ENCODE measurements at places on chromosomes 4 and X. TPM values are rescaled to one million over a fixed set of nuclear protein-coding genes. Genes with fewer than 3 reads are reported as not detected.

DNA sequence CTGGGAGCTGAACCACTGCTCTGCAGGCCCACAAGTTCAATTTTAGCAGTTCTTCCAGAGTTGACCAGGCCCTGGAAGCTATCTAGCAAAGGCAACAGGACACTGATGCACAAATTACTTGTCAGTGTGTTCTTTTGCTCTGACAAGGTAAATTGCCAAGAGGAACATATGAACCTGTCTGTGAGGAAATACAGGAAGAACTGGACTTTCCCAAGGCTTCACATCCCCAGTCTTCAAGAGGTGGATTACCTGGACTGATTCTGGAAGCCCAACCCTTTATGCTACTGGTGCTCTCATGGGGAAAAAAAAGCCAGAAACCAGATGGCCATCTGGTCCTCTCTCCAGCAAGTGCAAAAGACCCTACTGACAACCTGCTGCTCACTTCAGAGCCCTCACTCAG, 1.9 kb upstream of the TMEM185A start:
- no peak for DNase-seq

DNA sequence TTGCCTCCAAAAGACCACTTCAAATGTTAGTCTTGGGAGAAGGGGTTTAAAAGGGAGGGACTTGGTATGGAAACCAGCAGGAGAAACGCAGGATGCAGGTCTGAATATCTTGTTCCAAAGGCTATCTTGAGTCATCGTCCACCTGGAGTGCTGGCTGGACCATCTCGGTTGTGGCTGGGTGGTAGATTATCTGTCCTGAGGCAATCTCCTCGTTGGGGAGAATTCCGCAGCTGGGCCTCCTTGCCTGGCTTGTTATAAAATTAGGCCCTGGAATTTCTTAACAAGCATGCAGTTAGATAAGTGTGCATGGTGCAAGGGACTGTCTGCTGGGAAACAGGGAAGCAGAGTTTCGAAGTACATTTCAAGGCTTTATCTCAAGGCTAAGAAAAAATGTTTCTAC, 2045.7 kb upstream of the TENM3 start:
- DNase-seq: no peak

Gene TSPAN6
- 92.8 TPM for total RNA-seq

DNA sequence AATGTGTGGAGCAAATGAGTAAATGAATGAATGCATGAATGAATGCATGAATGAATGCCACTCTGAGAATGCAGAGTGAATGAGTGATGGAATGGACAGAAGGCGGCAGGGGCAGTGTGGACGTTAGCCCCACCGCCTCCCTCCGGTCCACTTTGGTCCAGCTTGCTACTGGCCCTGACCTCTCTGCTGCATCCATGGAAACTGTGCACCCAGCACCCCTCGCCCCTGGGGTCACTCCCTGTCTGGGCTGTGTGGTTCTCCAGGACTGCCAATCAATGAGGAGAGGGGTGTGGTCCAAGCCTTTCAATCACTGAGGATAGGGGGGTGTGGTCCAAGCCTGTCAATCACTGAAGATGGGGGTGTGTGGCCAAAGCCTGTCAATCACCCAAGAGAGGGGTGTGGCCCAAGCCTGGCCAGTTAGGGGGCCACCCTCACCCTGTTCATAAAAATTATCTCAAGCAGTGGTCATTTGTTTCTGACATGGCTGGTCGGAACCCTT, 39.2 kb upstream of the ASMTL start:
- no peak for DNase-seq

- DNase-seq: no peak
Observed at GRCh38 chr4:26871611-26872010, 11.0 kb downstream of the STIM2 start.

GRCh38 chr4:37765741-37766140, 60.7 kb upstream of the PGM2 start:
- no peak for DNase-seq

Gene SPANXD
- 0.82 TPM for total RNA-seq

Gene CCSER1
- total RNA-seq: 7.2 TPM

DNA sequence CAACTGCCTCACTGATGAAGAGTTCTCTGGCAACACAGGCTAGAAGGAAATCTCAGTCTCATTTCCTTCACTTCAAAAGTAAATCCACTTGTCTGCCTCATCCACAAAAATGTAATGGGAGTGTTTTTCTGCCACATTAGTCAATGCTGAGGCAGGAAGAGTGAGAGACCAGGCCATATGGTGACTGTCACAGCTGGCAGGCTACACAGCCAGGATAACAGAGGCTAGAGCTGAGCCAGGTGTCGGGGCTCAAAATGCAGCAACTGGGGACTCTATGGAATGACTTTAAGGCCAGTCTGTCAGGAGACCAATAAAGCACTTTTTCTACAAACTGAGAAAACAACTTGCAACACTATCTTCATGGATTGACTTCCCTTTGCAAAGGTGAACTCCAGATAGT, 204.2 kb downstream of the GPC3 start:
- DNase-seq: no peak

DNA sequence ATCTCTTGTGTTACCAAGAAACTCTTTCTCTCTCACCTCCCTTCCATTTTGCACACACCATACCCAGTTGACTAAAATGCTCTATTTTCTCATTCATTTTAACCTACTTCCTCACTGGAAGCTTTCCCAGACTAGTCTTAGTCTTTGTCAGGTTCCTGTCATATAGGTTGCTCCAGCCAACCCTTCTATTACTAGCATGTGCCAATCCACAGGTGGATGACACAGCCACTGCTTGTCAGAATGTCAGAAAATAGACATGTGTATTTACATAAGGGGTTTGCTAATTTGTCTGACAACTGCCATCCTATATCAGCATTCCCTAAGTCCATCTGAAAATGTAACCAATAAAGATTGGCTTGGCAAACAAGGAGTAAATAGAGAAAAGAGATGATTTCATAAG, 239.2 kb upstream of the SMIM31 start:
- no peak for DNase-seq

DNA sequence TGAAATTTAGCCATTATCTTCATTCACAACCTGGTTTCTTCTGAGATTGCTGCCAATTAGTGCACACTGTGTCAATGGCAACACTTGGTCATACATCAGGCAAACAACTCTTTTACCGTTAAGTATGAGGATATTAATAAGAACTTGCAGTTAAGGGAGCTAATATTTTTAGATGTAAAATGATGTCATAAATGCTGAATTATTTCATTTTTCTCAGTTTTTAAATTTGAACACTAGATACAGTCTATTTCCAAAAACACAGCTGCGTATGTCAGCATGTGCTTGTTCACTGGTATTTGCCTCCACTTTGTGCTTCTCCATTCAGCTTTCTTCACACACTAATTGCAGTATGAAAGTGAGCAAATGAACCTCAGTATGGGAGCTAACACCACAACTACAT, 1.6 kb downstream of the KLHL13 start:
- no peak for DNase-seq

DNA sequence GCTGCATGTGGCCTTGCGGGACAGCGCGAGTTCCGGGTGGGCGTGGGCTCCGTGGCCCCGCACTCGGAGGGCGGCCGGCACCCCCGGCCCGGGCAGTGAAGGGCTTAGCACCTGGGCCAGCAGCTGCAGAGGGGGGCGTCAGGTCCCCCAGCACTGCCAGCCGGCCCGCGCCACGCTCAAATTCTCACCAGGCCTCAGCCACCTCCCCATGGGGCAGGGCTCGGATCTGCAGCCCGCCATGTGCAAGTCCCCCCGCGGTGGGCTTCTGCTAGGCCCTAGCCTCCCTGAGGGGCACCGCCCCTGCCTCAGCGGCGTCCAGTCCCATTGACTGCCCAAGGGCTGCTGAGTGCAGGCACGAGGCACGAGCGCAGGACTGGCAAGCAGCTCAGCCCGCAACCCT, 2.6 kb upstream of the MCUB start:
- DNase-seq: no peak

DNA sequence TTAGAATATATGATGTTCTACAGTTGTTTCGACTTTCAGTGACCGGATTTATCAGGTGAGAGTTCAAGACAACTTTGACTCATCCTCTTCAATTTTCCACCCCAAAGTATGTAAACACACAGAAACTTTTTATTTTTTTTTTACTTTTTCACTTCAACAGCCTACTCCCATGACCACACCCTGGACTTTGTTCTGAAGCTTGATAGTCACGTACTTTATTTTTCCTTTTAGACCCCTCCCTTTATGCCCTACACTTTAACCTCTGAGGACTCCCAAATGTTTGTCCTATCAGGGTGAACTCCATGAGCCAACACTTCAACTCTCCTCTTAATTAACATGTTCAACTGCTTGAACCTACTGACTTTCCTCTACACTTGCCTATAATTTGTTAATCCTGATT, 2.5 kb upstream of the DDX60 start:
- DNase-seq: no peak

GRCh38 chr4:15652841-15653240, 2.3 kb downstream of the FBXL5 start:
- DNase-seq: no peak

DNA sequence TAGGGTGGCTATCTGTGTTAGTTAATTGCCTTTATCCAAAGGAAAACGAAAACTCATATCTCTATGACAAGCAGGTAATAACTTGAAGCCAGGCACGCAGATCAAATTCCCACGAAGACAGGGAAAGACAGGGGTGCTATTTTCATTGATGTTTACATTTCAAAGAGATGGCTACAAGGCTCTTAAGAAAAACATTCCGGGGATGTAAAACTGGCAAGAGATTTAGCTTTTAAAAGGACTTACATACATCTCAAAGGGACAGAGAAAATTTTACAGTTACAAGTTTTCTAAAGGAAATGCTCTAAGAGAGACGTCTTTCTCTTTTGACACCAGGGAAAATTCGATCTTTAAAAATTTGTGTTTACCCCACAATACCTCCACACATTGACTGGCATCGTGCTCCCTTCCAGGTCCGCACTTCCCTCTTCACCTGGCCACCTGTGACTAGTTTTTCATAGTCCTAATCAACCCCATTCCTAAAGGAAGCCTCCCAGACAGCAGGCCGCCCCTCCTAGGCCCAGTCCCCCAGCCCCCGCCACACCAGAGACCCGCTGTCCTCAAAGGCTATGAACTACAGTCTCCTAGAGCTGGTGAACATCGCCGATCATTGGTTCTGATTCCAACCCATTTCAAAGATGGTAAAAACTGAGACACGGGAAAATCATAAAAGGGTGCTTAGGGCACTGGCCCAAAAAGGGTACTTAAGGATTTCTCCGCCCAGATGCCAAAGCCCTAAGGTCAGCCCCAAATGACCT, 649 bp upstream of the ARAF start:
- DNase-seq: no peak

Gene USP26
- not detected for total RNA-seq

GRCh38 chrX:133544115-133544514, 128.8 kb upstream of the GPC4 start:
- DNase-seq: no peak

DNA sequence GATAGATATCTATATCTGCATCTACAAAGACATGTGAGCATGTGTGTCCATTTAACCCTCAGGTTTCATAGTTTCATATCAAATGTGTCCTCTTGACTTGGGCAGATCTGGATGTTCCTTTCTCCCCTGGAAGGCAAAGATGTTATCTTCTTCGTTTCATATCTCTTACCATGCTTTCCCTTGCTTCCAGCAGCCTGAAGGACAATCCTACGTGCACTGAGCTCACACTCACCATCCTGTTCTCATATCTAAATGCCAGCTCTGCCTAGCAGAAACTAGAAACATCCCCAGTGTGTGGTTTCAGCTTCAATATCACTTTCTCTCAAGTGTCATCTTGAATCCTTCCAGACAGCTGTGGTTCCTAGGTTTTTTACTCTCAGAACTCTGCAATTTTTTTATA, 66.2 kb downstream of the ZAR1 start:
- DNase-seq: no peak

DNA sequence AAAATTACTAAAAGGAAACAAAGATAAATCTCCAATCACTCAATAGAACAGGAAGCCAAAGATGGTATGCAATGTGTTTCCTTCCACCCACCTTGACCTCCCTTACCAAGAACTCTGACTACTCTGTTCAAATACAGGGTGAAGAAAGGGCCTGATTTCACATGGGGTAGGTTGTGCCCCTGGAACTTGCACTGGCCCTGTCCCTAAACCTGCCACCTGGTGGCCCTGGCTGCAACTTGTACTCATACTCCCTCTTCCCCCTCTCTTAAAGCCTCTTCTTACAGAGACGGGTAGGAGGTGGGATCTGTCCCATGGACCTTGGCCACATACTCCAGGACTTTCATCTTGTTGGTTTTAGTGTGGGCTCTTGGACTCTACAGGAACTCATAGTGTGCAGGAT, 17.3 kb upstream of the TMEM185A start:
- no peak for DNase-seq

- DNase-seq: no peak
Observed at GRCh38 chr4:60945641-60946040, 254.5 kb upstream of the ADGRL3 start.

GRCh38 chr4:68267433-68267944, 22.0 kb upstream of the TMPRSS11B start:
- DNase-seq: no peak

Gene DIPK2B
- not detected for total RNA-seq

- DNase-seq: no peak
Observed at GRCh38 chr4:156197216-156197615, 243.6 kb upstream of the CTSO start.

Gene AASDH
- 18.0 TPM for total RNA-seq

Gene ADGRG4
- not detected for total RNA-seq

GRCh38 chrX:71573590-71573989, 4.6 kb upstream of the GCNA start:
- no peak for DNase-seq

DNA sequence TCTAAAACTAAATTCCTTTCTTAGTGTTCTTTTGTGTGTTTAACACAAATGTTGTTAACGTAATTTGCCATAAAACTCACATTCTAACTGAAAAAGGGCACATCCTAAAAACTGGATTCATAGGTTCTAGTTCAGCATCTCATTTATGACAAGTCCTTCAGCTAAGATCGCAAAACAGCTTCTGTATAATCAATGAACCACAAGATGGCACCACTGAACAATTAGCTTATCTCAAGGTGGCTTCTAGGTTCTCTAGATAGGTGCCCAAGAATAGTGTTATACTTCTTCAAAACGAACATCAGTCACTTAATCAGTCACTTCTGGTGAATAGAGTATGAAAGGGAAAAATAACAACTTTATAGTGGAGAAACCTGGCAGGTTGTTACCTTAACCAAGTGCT, 54.3 kb downstream of the NRK start:
- DNase-seq: no peak

GRCh38 chr4:127217586-127218229, 415.0 kb upstream of the INTU start:
- no peak for DNase-seq

GRCh38 chr4:175953960-175954521, 111.6 kb upstream of the WDR17 start:
- no peak for DNase-seq

Gene RNF150
- total RNA-seq: 40.7 TPM

GRCh38 chr4:130648570-130648969, 1552.6 kb downstream of the C4orf33 start:
- no peak for DNase-seq

Gene FGG
- total RNA-seq: 2.5 TPM

Data from mesothelial cell of epicardium (in vitro differentiated cells).